ENCODE measurements at places on chromosomes 16 and 17.

DNA sequence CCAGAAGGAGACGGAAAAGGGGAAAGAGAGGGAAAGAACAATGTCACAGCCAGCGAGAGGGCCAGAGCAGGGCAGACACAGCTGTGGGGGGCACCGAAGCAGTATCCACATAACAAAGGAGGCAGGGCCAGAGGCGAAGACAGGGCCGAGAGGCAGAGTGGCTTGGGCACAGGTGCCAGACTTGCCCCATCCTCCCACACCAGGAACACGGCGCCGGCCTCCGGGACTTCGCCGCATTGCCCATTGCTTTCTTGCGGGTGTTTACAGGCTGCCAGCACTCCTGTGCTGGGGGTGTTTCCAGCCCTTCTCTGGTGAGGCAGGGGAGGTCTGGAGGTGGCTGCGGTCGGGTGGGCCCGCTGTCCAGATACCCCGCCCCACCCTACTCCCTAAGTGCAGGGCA, 78.0 kb downstream of the ENGASE start:
- DNase-seq, result no peak

DNA sequence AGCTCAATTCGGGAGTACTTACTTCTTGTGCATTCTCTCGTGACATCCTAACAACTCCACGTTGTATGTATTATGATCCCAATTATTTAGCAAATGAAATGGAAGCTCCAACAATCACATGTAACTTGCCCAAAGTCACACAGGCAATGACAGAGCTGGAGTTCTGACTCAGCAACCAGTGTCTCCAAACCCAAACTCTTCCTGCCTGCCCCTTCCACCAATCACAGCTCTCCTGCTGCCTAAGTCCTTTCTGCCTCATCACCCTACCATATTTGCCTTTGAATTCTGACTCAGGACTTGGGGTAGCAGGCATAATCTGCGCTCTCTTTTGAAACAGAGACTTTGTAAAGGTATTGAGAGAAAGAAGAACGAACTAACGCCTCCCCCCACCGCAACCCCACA, 245.2 kb upstream of the MAF start:
- no peak for DNase-seq

- DNase-seq, result no peak
These were observed 27.8 kb downstream of the GNPTG start for GRCh38 chr16:1379304-1380076.

DNA sequence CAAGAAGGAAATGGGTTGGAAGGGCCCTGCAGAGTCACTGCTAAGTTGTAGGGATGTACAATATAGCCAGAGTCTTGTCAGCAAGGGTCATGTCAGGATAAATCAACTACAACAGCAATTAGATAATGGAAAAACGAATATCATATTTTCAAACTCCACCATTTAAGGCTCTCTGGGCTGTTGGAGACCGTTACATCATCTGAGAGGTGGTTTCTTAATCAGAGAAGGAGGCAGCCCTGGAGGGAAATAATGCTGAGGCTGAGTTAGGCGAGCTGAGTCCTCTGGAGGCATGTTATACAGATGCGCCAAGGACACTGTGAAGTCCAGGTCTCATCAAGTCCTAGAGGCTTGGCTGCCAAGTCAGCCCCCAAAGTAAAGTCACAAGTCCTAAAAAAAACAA, 30.3 kb downstream of the LYRM9 start:
- no peak for DNase-seq

GRCh38 chr17:74116087-74116717, 87.3 kb upstream of the RPL38 start:
- DNase-seq, result no peak

DNA sequence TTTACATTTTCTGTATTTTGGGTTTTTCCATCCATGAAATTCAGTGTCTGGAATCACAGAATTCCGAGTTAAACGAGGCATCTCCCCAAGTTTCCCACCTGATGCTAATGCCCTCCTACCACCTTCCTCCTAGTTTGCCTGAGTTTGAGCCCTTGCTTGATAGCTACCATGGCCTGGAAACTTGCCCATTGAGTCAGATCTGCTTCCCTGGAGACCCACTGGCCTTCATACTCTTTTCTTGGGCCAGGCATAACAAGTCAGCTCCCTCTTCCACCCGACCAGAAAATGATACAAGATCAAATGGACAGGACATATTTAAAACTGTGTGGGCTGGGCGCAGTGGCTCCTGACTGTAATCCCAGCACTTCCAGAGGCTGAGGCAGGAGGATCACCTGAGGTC, 10.2 kb downstream of the SETD1A start:
- DNase-seq, result no peak

DNA sequence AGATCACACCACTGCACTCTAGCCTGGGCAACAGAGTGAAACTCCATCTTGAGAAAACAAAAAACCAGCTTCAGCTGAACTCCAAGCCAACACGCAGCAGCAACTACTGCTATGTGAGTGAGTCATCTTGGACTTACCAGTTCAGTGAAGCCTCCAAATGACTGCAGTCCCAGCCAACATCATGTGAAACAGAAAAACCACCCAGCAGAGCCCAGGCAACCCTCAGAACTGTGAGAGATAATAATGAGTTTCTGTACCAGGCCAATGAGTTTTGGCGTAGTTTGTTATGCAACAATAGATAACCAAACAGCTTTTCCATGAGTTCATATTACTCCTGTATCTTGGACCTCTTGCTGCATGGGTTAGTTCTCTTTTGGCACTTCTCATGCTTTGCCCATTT, 23.3 kb downstream of the PHF12 start:
- DNase-seq, result no peak

DNA sequence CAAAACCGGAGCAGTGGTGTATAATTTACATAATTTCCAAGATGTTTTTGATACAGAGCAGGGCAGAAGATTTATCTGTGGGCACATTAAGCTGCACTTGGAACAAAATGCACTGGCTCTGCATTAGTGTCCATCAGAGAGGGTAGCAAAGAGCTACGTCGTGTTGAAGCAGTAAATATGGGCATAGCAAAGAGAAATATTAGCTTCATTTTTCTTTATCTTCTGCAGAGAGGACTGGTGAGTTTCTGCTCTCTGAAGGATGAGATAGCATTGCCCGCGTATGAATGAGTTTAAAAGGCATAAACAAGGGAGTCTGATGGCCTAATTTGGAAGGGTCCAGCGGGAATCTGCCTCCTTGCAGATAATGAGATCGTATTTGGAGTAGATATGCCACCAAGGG, 227.8 kb upstream of the CDH11 start:
- no peak for DNase-seq

DNA sequence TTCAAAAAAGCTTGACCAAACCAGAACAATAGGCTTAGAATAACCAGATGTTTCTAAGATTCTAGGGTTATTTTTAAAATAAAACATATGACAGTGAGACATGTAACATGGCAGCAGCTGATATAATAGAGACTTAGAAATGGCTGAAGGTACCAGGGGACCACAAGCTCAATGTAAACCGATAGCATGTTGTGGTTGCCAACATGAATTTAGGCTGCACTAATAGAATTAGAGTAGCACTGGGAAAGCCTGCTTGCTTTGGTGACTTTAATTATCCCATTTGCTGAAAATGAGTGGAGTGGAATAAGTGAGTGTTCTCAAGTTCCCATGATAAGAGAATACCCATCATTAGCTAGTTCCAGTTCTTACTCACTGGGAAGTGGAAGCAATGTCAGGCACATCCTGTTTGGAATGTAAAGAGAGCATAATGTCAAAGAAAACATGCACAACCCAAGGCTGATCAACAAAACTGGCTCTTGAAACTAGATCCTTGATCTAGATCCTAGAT, 621.2 kb upstream of the CDH5 start:
- DNase-seq, result no peak

- no peak for DNase-seq
These were observed 197.2 kb downstream of the RBFOX3 start for GRCh38 chr17:79413611-79414010.

- DNase-seq, result no peak
These were observed 35.4 kb upstream of the LITAF start for GRCh38 chr16:11621920-11622651.
